Transverse colon (tissue), 4 donors: ENCODE measurements at places on chromosomes 4 and X. TPM values are rescaled to one million over a fixed set of nuclear protein-coding genes. Genes with fewer than 3 reads are reported as not detected.

Gene MTTP
- not detected for total RNA-seq

Gene RBM46
- not detected for total RNA-seq

Gene CLGN
- 2.4 TPM for total RNA-seq

Gene UGT2B7
- total RNA-seq = 5.6 TPM

Gene PHEX
- total RNA-seq = not detected

Gene ANXA5
- 192 TPM for total RNA-seq

Gene ATOH1
- total RNA-seq = 76.7 TPM

Gene LANCL3
- 0.80 TPM for total RNA-seq

Gene SPP1
- total RNA-seq = 5.6 TPM

Gene NRK
- under 0.01 TPM for total RNA-seq

Gene SLC25A4
- total RNA-seq = 24.3 TPM

Gene ADGRL3
- 10.0 TPM for total RNA-seq
